MG63 (cell line): ENCODE measurements at places on chromosomes 5 and 9. TPM values are rescaled to one million over a fixed set of nuclear protein-coding genes. Genes with fewer than 3 reads are reported as not detected.

PNPLA7 gene
- total RNA-seq = not detected in 2 replicates

IL31RA gene
- 0.63 TPM in 1 of 2 replicates, not detected in the other for total RNA-seq

PDCD1LG2 gene
- total RNA-seq = 0.82 and 1.1 TPM in 2 replicates

PCDHGA3 gene
- total RNA-seq = not detected in 2 replicates

GRCh38 chr5:163649514-163649913 is 144.1 kb downstream of the MAT2B start:
- DNase-seq = peak; percentile 24

- peak; percentile 4 for DNase-seq
Observed at GRCh38 chr9:6758248-6758497, 400 bp downstream of the KDM4C start.

DNA sequence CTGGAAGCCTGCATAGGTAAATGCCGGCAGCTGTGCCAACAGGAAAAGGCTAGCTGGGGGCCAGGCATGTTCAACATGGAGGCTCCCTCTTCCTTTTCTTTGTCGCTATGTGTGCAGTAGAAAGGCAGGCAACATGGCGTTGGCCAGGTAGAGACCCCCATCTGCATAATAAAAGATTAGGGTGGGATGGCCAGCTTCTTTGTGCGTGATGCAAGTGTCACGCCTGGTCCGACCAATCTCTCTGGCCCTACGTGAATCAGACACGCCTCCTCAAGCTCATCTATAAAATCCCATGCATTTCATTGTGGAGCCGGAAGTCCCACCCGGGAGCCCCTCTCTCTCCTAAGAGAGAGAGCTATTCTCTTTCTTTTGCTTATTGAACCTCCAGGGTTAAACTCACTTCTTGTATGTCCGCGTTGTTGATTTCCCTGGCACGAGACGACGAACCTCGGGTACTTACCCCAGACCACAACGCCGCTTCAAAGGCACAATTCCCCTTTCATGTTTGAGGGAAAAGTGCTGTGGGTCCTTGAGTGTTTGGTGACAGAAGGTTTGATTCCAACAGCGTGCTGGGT is 25.0 kb upstream of the C5orf47 start:
- DNase-seq = peak; percentile 18

- no peak for DNase-seq
Observed at GRCh38 chr5:57696389-57696769, 213.8 kb upstream of the ACTBL2 start.

DNA sequence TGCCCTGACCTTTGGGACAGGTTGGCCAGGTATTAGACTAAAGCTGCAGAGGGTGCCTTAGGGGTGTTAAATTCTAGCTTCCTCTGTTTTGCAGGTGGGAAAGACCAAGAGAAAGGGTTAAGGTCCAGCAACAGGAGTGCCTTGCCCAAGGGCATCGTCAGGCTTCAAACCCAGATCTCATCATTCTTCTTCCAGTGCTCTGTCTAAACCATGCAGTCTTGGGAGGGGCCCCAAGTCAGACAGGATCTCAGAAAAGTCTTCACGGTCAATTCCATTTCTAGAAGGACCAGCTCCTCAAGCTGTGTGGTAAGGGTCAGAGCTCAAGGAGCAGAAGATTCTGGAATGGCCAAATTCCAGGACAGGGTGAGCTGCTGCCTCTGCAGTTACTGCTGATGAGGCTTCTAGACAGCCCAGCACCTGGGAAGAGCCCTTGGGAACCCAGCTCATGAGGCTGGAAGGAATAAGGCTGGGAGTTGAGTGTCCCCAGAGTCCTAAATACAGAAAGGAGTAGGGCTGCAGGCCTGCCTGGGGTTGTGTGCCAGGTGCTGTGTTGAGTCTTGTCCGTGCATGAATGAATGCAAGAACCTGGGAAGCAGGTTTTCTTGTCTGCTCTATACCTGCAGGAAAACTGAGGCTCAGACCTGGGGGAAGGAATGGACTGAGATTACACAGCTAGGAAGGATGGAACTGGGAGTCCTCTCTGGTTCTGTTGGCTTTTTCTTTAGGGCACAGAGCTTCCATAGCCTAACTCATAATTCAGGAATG is 69.3 kb downstream of the WWC1 start:
- DNase-seq = no peak

- peak; percentile 61 for DNase-seq
Observed at GRCh38 chr9:134323741-134324358, 2.4 kb upstream of the RXRA start.

- DNase-seq = peak; percentile 70
Observed at GRCh38 chr5:148416921-148417320, 33.2 kb downstream of the FBXO38 start.

- peak; percentile 30 for DNase-seq
Observed at GRCh38 chr5:36624277-36624676, 17.9 kb downstream of the SLC1A3 start.

GRCh38 chr9:136582977-136583735 is 37.3 kb upstream of the NOTCH1 start:
- no peak for DNase-seq
